Type B pancreatic cell (in vitro differentiated cells): ENCODE measurements at places on chromosomes 1 and 21.

DNA sequence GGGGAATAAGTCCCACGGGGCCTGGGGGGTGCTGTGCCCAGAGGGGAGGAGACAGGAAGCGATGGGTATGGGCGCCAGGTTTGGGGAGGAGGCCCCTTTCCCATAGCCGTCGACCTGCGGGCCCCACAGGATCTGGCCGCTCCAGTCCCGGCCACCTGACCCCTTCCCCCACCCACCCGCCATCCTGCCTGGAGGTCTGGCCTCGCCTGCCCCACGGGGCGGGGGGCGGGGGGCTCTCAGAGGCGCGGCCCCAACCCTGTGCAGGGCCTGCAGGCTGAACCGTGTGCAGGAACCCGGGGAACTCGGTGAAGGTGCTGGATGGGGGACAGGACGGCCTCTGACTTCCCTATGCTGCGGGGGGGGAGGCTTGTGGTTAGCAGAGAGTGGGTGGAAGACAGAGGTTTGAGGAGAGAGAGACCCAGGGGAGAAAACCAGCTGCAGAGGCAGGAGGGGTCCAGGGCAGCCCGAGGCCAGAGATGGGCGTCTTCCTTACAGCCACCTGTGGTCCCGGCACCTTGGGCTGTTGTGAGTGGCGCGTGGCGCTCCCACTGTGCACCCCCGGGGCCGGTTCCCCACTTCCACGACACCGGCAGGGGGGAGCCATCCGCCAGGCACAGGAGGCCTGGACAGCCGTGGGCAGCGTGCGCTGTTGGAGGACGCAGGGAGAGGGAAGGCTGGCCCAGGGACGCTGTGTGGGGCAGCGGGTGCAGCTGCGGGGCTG, 2.5 kb upstream of the TNFRSF18 start:
- H3K27ac ChIP-seq = no peak overlapping the region
- peaks cover 5% of the 10 kb centered on the region for H3K27me3 ChIP-seq
- no peaks in the 10 kb centered on the region for H3K36me3 ChIP-seq
- no peak for DNase-seq

DNA sequence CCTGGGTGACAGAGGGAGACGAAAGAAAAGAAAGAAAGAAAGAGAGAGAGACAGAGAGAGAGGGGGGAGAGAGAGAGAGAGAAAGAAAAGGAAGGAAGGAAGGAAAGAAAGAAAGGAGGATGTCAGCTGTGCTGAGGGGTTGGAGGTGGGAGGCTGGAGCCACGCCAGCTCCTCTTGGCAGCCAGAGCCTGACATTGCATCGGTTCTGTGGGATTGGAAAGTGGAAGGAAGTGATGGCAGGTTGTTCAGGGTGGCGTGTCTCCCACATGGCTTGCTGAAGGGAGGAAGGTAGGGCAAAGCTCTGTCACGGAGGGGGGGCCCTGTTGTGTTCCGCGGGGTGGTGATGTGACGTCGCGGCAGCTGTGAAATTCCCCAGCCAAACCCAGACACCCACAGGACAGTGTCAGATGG, 30.7 kb downstream of the EIF2D start:
- no peak overlapping the region for H3K4me3 ChIP-seq
- DNase-seq = no peak
- H3K4me1 ChIP-seq = peaks cover 3% of the 10 kb centered on the region
- no peak overlapping the region for H3K27ac ChIP-seq
- H3K27me3 ChIP-seq = peaks cover 6% of the 10 kb centered on the region
- no peaks in the 10 kb centered on the region for H3K36me3 ChIP-seq

- H3K27ac ChIP-seq = no peak overlapping the region
- DNase-seq = no peak
- H3K27me3 ChIP-seq = no peaks in the 10 kb centered on the region
- peaks cover 7% of the 10 kb centered on the region for H3K4me1 ChIP-seq
Observed at GRCh38 chr1:54967372-54967771, 13.1 kb upstream of the TMEM61 start.

- H3K36me3 ChIP-seq = no peaks in the 10 kb centered on the region
- H3K27me3 ChIP-seq = peaks cover 7% of the 10 kb centered on the region
- DNase-seq = no peak
Observed at GRCh38 chr1:156691191-156691590, 14.0 kb upstream of the NES start.

- H3K36me3 ChIP-seq = peaks cover 27% of the 10 kb centered on the region
- H3K4me1 ChIP-seq = no peaks in the 10 kb centered on the region
- no peak for DNase-seq
- H3K27me3 ChIP-seq = no peaks in the 10 kb centered on the region
Observed at GRCh38 chr1:15923241-15923640, 52.7 kb downstream of the ZBTB17 start.

- peak overlapping the region; percentile 32 for H3K4me3 ChIP-seq
- H3K4me1 ChIP-seq = peaks cover 45% of the 10 kb centered on the region
- peak overlapping the region; percentile 22 for H3K27ac ChIP-seq
- peaks cover 11% of the 10 kb centered on the region for H3K36me3 ChIP-seq
Observed at GRCh38 chr21:34812504-34813265, 143.9 kb downstream of the CLIC6 start.

DNA sequence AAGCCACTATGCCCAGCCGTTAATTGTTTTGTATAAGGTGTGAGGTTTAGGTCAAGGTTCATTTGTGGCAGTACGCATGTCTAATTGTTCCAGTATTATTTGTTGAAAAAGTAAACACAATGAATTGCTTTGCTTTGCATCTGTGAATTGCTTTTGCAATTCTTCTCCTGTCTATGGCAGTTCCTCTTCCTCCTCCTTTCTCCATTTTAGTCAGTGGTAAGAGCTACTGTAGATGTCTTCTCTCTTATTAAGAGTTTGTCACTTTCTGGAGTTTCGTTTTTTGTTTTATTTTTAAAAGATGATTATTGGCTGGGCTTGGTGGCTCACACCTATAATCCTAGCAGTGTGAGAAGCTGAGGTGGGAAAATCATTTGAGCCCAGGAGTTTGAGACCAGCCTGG, 29.2 kb downstream of the C1orf185 start:
- DNase-seq = no peak
- H3K4me3 ChIP-seq = no peak overlapping the region
- H3K27me3 ChIP-seq = peaks cover 14% of the 10 kb centered on the region
- no peaks in the 10 kb centered on the region for H3K4me1 ChIP-seq
- H3K27ac ChIP-seq = no peak overlapping the region

GRCh38 chr1:66739401-66740157, 12.7 kb upstream of the DYNLT5 start:
- no peak for DNase-seq
- H3K36me3 ChIP-seq = no peaks in the 10 kb centered on the region
- H3K4me3 ChIP-seq = no peak overlapping the region
- no peaks in the 10 kb centered on the region for H3K4me1 ChIP-seq
- no peak overlapping the region for H3K27ac ChIP-seq

- peaks cover 7% of the 10 kb centered on the region for H3K36me3 ChIP-seq
- H3K4me3 ChIP-seq = no peak overlapping the region
- no peak for DNase-seq
- peaks cover 21% of the 10 kb centered on the region for H3K4me1 ChIP-seq
Observed at GRCh38 chr1:219433496-219434131, 179.3 kb downstream of the ZC3H11B start.
